ENCODE measurements at places on chromosomes 12 and 14.

- no peak for DNase-seq
Measured at GRCh38 chr12:2289525-2289924, 236.7 kb downstream of the CACNA1C start.

DNA sequence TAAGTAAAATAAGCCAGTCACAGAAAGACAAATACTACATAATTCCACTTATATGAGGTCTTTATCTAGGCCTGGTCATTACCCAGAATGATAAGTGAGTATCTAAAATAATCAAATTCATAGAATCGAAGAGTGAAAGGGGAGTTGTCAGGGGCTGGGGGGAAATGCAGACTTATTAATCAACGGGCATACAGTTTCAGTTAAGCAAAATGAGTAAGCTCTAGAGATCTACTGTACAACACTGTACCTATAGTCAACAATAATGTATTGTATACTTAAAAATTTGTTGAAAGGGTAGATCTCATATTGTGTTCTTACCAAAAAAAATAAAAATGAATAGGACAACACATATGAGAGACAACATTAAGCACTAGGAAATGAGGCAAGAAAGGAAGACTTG lies 13.3 kb downstream of the BTBD7 start:
- no peak for DNase-seq

- DNase-seq = no peak
Measured at GRCh38 chr12:57000393-57000792, 6.0 kb downstream of the ZBTB39 start.

DNA sequence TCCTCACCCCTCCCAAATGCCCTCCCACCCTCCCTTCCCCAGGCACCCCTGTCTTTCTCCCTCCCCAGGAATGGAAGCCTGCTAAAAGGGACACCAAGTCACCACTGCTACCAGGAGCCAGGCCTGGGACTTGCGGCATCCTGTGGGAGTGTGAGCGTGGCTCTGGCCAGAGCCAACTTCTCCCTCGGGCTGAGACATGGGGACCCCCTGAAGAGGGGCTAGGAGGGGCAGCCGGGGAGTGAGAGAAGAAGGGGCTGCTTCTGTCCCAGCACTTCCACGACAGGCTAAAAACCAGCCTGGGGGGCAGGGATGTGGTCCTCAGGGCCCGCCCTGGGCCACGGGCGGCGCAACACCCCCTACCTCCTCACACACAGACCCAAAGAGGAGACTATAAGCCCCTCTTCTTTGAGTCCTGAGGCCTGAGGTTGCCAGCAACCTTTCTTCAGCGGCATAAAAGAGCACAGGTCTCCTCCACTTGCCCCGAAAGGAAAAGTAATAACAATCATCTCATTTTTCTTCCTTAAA lies 278.9 kb downstream of the DPF3 start:
- DNase-seq = no peak

- DNase-seq = peak; percentile 42
Measured at GRCh38 chr12:64103825-64104740, 118.0 kb downstream of the KICS2 start.

- no peak for DNase-seq
Measured at GRCh38 chr12:31207799-31208465, 118.0 kb downstream of the SINHCAF start.

DNA sequence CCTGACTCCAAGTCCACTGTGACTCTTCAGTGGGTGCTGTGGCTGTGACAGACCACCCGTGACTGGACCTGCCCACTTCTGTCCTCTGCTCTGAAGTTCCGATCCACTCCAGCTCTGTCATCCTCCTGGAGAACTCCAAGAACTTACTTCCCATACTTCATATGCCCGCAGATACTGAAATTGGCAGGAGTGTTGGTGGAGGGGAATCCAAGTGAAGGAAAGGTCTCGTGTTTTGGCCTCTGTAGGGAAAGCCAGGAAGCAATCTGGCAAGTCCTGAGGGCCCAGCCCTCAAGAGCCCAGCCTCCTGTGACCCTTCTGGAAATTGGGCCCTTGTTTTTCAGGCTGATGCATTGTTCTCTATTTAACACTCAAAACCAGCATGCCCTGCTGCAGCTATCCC lies 22.4 kb upstream of the FKBP4 start:
- DNase-seq = no peak

GRCh38 chr14:101757839-101758211 lies 3.7 kb upstream of the PPP2R5C start:
- no peak for DNase-seq

DNA sequence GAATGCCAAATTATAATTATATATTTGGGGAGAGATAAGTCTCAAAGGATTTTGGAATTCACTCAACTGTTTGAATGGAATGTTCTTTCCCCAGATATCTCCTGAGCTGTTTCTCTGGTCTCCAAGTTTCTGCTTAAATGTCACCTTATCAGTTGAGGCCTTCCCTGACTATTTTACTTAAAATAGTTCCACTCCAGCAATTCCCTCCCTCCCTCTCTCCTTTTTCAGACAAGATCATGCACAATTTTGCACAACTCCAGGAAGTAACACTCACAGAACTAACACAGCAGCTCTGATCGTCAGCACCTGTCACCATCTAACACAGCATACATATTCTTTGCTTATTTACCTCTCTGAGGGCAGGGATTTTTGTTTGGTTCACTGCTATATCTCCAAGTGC lies 12.5 kb downstream of the BTG1 start:
- DNase-seq = peak; percentile 28

DNA sequence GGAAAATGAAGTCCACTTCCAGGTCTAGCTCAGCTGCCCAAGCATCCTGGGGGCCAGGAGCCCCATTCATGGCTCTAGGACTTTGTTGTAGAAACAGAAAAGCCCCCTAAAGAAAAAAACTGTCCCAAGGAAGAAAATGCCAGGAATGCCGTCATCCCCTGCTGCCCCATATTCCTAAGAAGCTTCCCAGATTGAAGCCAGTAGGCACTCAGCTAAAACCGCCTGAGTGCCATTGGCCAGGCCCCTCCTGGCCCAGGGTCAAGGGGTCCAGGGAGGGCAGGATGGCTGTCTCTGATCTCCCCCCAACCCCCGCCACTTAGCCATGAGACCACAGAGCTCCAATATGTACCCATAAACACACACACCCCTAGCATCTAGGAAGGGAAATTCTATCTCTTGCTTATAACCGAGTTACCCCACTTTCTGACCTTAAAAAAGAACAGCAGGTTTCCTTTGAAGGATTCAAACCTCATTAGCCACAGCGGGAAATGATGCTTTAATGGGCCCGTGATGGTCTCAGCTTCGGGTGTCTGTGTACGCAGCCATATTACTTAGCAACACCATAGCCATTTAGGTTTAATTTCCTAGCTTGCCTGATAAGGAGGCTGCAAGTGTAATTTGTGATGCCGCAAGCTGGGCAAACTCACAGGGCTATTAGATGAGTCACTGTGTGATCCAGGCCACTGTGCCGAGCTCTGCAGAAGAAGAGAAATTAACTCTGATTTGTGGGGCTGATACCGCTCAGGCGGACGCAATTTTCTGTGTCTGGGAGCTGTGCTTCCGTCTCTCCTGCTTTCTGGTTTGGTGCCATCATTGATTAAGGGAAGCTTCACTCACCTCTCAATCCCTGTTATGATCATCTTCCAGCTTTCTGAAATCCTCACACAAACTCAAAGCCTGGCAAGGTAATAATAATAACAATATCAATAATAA lies 84.2 kb downstream of the GCH1 start:
- DNase-seq = peak; percentile 41

GRCh38 chr12:18145924-18146323 lies 55.9 kb upstream of the RERGL start:
- no peak for DNase-seq

GRCh38 chr14:52926953-52927352 lies 23.9 kb downstream of the FERMT2 start:
- DNase-seq = peak; percentile 56

- DNase-seq = no peak
Measured at GRCh38 chr14:87437158-87437557, 555.8 kb downstream of the GALC start.

DNA sequence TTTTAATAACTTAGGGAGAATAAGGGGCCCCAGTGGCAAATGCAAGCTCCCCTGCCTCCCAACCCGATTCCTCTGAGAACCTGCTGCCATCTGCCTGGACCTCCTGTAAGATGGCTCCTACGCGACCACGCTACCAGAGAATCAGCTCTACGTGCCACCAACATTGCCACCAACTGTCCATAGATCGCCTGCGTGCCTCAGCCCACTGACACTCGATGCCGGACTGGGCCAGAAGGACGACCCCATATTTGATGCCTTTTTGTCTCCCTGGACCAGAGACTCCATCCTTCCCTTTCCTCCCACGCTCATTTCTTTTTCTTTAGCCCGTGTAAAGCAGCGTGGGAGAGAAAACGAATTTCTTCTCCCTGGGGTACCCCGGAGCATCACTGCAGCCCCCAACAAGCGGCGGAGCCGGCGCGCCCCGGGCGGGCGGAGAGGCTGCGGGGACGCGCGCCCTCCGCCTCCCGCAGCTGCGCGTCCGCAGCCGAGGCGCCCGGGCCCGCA lies 565 bp upstream of the KLHL42 start:
- DNase-seq = no peak

Measured in umbilical cord (tissue), 2 donors.